Omental fat pad (tissue), 4 donors: ENCODE measurements at places on chromosomes 13 and 19.

DNA sequence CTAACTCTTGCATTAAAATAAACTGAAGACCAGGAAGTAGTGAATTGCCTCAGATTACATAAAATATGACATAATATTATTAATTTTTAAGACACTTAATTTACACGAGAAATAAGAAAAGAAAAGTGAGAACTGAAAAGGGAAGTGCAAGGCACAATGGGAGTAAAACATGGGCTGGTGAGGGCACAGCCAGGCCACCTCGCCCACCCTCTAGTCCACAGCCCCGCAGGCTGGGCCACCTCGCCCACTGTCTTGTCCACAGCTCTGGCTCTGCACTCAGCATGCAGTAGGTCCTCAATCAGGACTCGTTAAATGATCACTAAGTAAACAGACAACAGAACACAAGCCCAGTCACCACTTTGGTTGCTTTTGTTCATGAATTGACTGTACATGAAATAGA, 67.8 kb upstream of the ARHGEF7 start:
- DNase-seq = no peak

GRCh38 chr19:40592170-40592569, 9.0 kb upstream of the LTBP4 start:
- DNase-seq = no peak

DNA sequence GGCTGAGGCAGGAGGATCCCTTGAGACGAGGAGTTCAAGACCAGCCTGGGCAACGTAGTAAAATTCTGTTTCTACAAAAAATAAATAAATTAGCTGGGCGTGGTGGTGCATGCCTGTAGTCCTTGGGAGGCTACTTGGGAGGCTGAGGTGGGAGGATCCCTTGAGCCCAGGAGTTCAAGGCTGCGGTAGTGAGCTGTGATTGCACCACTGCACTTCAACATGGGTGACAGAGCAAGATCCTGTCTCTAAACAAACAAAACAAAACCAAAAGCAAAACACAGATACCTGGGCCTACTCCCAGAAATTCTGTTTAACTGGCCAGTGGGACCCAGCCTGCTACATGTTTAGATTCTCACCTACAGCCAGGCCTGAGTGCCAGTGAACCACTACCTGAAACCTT, 74.6 kb upstream of the MEDAG start:
- DNase-seq = no peak

- no peak for DNase-seq
Measured at GRCh38 chr13:90412980-90413379, 934.5 kb upstream of the MIR17HG start.

DNA sequence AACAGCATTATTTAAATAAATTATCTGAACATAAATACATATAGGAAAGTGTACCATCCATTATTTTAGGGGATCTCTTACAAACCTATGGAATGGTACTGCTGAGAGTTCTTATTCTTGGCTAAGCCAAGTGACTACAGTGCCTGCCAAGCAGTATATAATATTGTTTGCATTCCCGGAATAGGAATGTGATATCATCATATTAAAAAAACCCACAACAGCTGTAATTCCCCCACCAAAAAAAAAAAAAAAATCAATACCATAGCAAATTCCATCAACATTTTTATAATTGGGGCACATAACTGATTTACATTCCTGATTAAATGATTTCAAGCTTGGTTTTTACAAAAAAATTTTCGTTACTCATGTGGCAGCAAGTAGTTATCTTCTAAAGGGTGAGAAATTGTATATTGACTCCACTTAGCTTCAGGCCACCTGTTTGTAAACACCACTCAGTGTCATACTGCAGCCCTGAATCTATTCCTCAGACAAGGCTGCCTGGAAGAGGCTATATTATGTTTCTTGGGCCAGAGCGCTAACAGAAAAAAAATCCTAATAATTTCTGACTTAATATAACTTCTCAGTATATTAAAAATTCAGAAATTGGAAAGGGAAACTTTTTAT, 278.1 kb downstream of the DNAJC15 start:
- DNase-seq = no peak

DNA sequence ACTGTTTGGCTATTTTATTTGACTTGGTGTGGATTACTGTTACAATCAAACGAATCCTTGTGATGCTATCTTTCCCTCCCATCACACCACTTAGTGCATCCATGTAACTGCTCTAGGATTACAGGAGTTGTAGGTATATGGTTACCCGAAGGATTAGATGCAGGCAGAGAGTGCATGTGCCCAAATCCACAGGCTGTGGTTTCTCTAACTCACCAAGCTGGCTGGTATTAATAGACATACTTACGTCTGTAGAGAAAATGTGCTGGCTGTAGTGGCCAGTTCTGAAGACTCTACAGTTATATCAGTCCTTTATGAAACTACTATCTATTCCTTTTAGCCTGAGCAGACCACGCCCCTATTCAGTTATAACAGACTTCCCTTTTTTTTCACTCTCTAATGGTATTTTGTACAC, 1.1 kb upstream of the HMGB1 start:
- no peak for DNase-seq

DNA sequence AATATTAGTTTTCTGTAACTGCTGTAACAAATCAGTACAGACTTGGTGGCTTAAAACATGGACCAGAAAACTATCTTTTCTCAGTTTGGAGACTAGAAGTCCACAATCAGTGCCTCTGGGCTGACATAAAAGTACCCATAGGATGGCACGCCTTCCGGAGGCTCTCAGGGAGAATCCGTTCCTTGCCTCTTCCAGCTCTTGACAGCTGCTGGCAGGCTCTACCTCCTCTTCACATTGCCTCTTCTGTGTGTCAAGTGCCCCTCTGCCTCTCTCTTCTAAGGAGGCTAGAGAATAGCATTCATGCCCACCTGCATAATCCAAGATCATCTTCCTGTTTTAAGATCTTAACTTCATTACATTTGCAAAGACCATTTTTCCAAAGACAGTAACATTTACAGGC, 1194.2 kb downstream of the EFNB2 start:
- DNase-seq = no peak

DNA sequence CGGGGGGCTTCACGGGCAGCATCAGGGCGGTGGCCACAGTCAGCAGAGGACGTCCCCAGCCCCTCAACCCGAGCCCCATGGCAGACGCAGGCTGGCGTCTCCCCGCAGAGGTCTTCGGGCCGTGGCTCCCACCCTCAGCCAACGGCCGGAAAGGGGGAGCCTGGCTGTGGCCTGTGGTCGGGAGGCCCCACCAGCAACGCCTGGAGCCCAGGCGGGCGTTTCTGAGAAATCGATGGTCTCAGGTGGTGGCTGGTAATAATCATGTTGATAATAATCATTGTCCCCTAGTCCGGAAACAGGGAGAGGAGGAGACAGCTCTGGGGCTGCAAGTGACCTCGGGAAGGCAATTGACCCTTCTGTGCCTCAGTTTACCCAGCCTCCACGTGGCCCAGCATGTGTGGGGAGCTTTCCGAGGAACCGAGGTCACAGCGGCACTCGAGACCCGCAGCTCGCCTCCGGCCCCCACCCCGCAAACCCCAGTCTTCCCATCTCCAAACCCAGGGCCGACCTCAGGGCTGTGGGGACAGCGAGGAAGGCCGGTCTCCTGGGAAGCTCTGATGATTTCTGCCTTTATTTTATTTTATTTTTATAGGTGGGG, at the start of gene PRSS57:
TSS of gene PRSS57 (minus strand) at position 101 of the 598 bp plus-strand sequence. CDS start at position 79, 22 bp downstream.
- no peak for DNase-seq

- no peak for DNase-seq
Measured at GRCh38 chr19:16591803-16592556, 19.8 kb upstream of the SLC35E1 start.

- DNase-seq = no peak
Measured at GRCh38 chr19:48495396-48495795, 16.2 kb downstream of the LMTK3 start.
